ENCODE measurements at places on chromosomes 3 and 15. TPM values are rescaled to one million over a fixed set of nuclear protein-coding genes. Genes with fewer than 3 reads are reported as not detected.

LRRC2 gene
- 1.2 TPM for total RNA-seq

MYZAP gene
- 1.5 TPM for total RNA-seq

SOX2 gene
- 5.2 TPM for total RNA-seq

KLHL6 gene
- not detected for total RNA-seq

ALPK3 gene
- total RNA-seq = 0.37 TPM

GOLGA6D gene
- total RNA-seq = not detected

GABRB3 gene
- total RNA-seq = 7.4 TPM

- no peak overlapping the region for H3K4me3 ChIP-seq
- DNase-seq = no peak
- no peaks in the 10 kb centered on the region for H3K4me1 ChIP-seq
Measured at GRCh38 chr3:184218814-184219213, 10.6 kb upstream of the VWA5B2 start.

- no peak overlapping the region for H3K27ac ChIP-seq
- peaks cover 10% of the 10 kb centered on the region for H3K36me3 ChIP-seq
- no peaks in the 10 kb centered on the region for H3K27me3 ChIP-seq
- no peak for DNase-seq
Measured at GRCh38 chr3:52352566-52352965, 36.4 kb downstream of the DNAH1 start.

DNA sequence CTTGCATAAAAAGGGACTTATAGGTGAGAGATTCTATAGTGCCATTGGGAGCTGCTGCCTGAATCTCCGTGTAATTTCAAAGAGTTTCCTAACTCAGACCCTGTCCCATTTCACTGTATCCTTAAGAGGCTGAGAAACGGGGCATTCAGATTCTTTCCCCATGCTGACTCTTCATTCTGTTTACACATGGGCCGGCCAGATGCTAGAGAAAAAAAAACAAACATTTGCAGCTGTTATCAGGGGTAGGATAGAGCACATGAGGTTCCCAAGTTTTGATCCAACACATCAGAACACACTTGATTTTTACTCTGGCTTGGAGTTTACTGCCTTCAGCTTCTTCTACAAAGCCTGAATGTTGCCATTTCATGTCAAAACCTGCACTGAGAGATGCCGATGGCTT lies 215.9 kb upstream of the TPRG1 start:
- H3K27ac ChIP-seq = no peak overlapping the region
- DNase-seq = no peak
- H3K4me1 ChIP-seq = peaks cover 21% of the 10 kb centered on the region
- H3K4me3 ChIP-seq = no peak overlapping the region
- no peaks in the 10 kb centered on the region for H3K27me3 ChIP-seq

DNA sequence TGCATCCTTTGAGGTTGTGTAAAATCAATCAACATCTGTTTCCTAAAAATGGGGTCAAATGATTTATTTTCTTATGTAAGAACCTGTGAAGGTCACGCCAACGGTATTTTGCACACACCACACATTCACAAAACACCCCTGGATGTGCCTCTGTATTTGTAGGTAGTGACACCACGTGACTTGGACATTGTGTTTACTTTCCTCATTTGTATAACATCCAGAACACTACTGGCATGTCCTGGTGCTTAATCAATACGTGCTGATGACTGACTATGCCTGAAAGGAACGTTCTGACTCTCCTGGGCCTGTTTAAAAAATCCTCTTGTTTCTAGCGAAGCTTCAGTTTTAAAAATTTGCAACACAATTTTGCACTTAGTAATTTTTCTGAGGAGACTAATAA lies 3.4 kb upstream of the TAFA4 start:
- H3K4me1 ChIP-seq = peaks cover 2% of the 10 kb centered on the region
- peaks cover 78% of the 10 kb centered on the region for H3K27me3 ChIP-seq
- no peak overlapping the region for H3K27ac ChIP-seq
- H3K36me3 ChIP-seq = no peaks in the 10 kb centered on the region
- no peak for DNase-seq

DNA sequence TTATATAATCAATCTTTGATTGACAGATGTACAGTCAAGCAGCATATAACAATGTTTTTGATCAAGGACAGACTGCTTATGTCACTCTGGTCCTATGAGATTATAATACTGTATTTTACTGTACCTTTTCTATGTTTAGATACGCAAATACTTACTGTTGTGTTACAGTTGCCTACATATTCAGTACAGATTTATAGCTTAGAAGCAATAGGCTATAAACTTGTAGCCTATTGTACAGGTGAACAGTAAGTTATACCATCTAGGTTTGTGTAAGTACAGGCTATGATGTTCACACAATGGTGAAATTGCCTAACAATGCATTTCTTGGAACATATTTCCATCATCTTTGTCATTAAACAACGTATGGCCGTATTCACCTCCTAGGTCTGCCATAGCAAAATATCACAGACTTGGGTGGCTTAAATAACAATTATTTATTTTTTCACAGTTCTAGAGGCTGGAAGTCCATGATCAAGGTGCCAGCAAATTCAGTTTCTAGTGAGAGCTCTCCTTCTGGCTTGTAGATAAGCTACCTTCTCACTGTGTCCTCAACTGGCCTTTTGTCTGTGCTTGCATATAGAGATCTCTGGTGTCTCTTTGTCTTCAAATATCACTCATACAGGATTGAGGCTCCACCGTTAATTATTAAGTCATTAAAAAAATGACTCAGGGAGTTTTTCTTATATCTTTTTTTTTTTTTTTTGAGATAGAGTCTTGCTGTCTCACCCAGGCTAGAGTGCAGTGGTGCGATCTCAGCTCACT lies 89.1 kb downstream of the EBLN2 start:
- no peak for DNase-seq
- H3K27ac ChIP-seq = no peak overlapping the region
- H3K4me1 ChIP-seq = no peaks in the 10 kb centered on the region
- H3K27me3 ChIP-seq = peaks cover 25% of the 10 kb centered on the region
- no peak overlapping the region for H3K4me3 ChIP-seq

GRCh38 chr15:39270934-39271333 lies 309.9 kb upstream of the THBS1 start:
- H3K4me3 ChIP-seq = no peak overlapping the region
- peak overlapping the region; percentile 36 for H3K27ac ChIP-seq
- H3K27me3 ChIP-seq = no peaks in the 10 kb centered on the region
- H3K4me1 ChIP-seq = peaks cover 43% of the 10 kb centered on the region
- DNase-seq = no peak

All from osteocyte (in vitro differentiated cells).